ENCODE measurements at places on chromosomes 12 and 14.

GRCh38 chr12:121748571-121749265 is 36.2 kb downstream of the TMEM120B start:
- DNase-seq = no peak

- no peak for DNase-seq
These were observed 7.7 kb downstream of the PHETA1 start for GRCh38 chr12:111361073-111361716.

DNA sequence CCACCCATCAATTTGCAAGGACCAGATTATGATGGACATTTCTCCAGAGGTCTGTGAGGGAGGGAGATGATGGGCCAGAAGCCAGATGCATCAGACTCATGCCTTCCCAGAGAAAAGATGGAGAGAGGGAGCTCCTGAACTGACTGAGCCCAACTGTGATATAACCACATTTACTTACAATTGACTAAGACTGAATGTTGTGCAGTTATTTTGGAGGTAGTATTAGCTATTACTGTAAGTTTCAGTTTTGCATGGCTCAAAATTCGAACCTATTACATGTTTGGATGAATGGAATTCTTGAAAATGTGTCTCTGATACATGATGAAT is 211.1 kb upstream of the SFSWAP start:
- no peak for DNase-seq

DNA sequence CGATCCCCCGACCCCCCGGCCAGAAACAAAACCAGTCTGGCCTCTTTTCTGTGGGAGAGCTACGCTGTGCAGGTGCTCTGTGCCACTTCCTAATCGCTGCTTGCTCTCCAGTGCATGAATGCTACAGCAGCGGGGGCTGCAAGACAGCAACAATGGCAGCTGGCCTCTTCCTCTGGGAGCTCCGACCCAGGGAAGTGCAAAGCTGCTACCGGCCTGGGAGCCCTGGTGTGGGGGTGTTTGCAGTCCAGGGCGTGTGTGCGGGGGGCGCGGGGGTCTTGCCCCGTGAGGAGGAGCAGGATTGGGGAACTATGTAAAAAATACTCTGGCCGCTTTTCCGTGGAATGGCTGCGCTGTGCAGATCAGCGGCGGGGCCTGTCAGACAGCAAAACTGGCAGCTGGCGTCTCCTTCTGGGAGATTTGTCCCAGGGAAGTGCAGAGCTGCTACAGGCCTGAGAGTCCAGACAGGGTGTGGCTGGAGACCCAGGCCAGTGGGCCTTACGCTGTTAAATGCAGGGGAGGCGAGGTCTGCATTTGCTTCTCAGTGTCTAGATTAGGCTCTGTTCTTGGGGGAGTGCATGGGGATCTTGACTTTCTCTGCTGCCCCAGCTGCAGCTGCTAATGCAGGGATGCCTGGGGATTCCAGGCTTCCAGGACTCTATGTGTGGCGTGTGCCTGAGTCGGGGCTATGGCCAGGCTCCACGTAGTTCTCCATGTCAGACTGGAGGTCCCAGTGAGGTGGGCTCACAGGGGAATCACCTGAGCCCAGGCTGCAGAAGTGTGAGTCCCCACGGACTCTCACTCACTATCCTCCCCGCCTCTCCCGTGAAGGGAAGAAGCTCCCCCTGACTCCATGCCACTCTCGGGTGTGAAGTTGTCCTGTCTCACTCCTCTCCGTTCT is 344.5 kb downstream of the AEBP2 start:
- no peak for DNase-seq

DNA sequence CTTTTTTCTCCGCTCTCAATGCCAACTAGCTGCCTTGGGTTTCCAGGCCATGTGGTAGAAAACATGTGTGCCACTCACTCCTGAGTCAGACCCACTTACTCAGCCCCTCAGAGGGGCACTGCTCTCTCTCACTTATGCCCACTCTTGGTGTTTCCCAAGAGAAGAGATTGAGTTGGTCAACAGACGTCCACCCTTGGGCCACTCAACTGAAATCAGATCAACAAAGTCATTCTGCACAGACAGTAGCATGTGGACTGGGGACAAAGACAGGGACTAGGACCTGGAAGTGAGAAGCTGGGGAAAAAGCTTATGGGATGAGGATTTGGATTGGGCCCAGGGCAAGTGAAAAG is 161.2 kb downstream of the EFCAB11 start:
- DNase-seq = no peak

- no peak for DNase-seq
These were observed 285.1 kb upstream of the TMEM132C start for GRCh38 chr12:127981875-127982274.

GRCh38 chr12:79275631-79276030 is 411.1 kb downstream of the SYT1 start:
- DNase-seq = no peak

- no peak for DNase-seq
These were observed 350.5 kb upstream of the TMTC1 start for GRCh38 chr12:30134229-30134628.

DNA sequence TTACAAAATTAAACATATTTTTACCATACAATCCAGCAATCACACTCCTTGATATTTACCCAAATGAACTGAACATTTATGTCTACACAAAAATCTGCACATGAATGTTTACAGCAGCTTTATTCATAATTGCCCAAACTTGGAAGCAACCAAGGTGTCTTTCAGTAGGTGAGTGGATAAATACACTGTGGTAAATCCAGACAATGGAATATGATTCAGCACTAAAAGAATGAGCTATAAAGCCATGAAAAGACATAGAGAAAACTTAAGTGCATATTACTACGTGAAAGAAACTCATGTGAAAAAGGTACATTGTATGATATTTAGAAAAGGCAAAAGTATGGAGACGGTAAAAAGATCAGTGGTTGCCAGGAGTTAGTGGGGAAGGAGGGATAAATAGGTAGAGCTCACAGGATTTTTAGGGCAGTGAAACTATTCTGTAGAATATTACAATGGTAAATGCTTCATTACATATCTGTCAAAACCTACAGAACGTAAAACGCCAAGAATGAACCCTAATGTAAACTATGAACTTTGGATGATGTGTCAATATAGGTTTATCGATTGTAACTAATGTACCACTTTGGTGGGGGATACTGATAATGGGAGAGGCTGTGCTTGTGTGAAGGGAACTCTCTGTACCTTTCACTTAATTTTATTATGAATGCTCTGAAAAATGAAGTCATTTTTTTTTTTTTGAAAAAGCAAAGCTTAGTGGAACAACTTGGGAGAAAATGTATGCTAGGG is 295.7 kb downstream of the CEP128 start:
- no peak for DNase-seq

DNA sequence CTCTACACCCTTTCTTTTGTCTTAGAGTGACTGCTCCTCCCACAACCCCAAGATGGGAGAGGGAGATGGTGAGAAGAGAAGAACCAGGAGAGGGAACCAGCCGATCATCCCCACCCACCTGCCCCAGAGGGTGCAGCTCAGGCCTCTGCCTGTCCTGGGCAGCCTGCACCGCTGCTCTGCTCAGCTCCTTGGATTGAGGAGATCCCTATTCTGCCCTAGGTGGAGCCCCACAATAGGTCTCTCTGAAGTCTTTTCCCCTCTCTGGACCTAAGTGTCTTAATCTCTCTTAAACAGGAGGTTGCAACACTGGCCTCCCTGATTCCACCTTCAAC is 2.2 kb downstream of the ANKRD33 start:
- DNase-seq = no peak

DNA sequence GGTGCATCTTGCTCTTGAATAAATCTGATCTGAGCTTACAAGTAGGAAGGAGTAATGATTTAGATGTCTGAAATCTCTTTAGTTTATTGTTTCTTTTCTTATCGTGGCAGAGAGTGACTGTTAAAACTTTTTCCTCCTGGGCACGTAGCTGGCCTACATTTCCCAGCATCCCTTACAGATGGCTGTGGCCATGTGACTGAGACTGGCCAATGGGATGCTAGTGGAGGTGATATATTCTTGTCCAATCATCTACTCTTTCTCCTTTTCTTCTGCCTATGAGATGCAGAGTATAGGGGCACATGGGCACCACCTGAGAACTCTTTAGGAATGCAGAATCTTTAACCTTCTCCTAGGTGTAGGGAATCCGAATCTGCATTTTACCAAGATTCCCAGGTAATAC is 237.3 kb downstream of the RGS6 start:
- no peak for DNase-seq

GRCh38 chr12:103455020-103455763 is 40.6 kb downstream of the C12orf42 start:
- DNase-seq = no peak

- DNase-seq = peak; percentile 3
These were observed 34.1 kb downstream of the SCFD1 start for GRCh38 chr14:30656190-30656632.

Data from T follicular helper cell (primary cell).